Pons (tissue), 1 donor: ENCODE measurements at places on chromosomes 1 and 21.

DNA sequence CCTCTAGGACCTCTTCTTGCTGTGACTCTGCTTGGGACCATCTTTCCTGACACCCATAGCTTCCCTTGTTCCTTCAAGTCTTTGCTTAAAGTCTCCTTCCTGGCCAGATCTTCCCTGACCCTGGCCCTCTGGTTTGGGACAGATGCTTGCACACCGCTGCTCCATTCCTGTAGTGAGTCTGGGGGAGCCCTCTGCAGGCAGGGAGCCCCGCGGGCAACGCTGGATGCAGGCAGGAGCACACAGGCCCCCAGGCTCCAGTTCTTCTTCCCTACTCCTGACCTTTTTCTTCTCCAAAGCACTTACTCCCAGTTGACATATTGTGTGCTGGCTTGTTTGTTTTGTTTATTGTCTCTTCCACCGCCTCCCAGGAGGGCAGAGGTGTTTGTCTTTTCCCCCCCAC is 413.4 kb downstream of the CAMTA1 start:
- no peak for DNase-seq

DNA sequence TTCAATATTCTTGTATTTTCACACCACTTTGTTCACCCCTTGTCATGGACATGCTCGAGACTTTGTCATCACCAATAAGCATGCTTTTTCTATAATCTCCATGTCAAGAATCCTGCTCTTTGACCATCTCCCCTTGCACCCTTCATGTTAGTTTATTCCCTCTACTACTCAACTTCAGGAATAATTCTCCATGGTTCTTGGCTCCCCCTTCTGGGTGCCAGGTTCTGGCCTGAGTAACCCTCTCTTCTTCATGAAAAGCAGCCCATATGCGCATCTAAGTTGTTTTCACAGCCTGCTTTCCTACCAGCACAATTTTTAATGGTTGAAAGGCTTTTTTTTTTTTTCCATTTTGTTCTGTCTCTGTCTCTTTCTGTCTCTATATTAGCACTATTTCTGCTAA is 160.7 kb downstream of the LEPR start:
- no peak for DNase-seq

GRCh38 chr1:22557341-22557950 is 5.8 kb upstream of the EPHA8 start:
- DNase-seq: no peak

DNA sequence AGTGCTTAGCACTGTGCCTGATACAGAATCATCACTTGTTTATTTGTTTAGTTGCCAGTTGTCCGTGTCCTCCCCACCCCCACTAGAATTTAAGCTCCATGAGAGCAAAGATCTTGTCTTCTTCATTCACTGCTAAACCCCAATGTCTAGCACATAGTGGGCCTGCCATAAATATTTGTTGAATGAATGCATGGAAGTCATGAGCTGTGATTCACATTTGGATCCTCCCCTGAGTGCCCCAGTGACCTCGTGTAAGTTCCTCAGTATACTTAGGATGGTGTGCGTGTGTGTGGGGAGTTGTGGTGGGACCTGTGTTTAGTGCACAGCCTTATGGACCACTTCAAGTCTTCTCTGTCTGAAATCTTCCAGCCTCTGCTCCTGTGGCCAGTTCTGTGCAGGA is 23.1 kb downstream of the IER5 start:
- DNase-seq: no peak
